Thymus (tissue), 14 donors: ENCODE measurements at places on chromosomes 1 and 21.

GRCh38 chr1:7538033-7538432, 233.1 kb upstream of the VAMP3 start:
- no peak for DNase-seq

GRCh38 chr1:10495475-10495817, 20.7 kb downstream of the PEX14 start:
- no peak for DNase-seq

- no peak for DNase-seq
Measured at GRCh38 chr1:242093116-242093515, 94.2 kb upstream of the MAP1LC3C start.

- no peak for DNase-seq
Measured at GRCh38 chr1:113615425-113615824, 143.9 kb downstream of the PHTF1 start.

- no peak for DNase-seq
Measured at GRCh38 chr1:24483441-24483840, 19.2 kb upstream of the RCAN3 start.

GRCh38 chr1:248702714-248703113, at the start of gene OR14I1:
Gene OR14I1, minus strand, starts transcription at chr1:248702766.
- no peak for DNase-seq

DNA sequence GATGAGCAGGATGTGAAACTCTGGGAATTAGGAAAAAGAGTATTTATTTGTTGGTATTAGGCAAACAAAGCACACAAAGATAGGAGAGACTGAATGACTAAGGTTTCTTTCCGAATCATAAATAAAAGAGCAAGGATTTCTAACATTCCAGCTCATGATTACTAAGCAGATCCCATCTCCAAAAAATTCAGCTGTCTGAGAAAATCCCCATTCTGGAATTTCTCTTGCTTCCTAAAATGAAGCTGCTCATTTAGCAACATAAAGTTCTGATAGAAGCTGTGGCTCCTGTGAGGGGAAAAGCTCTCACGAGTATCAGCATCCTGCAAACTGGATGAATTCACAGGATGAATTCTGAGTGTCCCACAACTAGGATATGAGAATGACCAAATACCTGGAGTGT, 6.7 kb upstream of the SH2D5 start:
- no peak for DNase-seq

DNA sequence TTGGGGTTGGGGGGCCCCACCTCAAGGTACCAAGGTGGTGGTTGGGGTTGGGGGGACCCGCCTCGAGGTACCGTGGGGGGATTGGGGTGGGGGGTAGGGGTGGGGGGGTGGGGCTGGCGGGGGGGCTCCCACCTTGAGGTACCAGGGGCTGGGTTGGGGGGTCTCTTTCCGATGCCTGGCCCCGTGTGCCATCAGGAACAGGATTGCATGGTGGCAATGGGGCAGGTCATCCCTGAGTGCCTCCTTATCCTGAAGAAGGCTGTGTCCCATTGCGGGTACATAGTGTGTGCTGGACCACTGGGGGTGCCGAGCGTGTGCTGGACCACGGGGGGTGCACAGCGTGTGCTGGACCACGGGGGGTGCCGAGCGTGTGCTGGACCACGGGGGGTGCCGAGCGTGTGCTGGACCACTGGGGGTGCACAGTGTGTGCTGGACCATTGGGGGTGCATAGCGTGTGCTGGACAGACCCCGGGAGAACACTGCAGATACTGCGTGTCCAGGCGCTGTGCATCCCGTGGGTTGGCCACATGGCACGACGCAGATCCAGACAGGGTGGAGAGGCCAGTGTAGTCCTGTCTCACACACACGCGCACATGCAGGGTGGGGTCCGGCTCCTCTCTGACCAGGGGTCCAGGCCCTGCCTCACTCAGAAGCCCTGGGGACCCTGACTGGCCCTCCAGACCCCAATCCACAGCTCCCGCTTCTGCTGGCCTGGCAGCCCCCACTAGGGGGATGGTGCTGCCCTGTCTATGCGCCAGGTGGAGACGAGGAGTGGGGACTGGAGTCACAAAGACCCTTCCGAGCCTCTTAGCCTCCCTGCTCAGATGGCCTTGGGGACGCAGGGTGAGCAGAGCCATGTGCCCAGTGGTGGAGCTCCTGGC, 4.2 kb downstream of the SCNN1D start:
- DNase-seq = no peak

DNA sequence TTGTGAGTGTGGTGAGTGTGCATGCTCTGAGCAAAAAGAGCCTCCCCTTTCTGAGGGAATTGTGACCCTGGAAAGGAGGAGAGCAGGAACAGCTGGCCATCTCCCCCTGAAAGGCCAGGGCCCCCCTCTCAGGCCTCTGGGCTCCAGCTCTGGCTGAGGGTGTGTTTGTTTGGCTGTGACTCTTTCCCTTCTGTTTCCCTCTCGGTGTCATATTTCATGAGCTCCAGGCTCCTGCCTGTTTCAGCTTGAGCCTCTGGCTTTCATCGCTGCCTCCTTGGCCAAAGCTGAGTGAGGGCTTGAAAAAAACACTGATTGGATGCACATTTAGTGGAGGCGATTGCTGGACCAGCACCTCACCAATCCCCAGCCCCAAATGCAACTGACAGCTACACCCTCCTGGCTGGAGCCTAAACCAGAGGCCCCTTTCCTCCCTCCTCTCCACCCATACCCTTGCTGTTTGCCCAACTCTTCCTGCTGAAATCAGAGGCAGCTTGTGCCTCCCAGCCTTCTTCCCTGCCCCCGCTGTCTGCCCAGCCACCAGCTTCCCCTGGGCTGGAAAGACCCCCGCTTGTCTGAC, 64.1 kb downstream of the DDR2 start:
- DNase-seq = peak; percentile 32

DNA sequence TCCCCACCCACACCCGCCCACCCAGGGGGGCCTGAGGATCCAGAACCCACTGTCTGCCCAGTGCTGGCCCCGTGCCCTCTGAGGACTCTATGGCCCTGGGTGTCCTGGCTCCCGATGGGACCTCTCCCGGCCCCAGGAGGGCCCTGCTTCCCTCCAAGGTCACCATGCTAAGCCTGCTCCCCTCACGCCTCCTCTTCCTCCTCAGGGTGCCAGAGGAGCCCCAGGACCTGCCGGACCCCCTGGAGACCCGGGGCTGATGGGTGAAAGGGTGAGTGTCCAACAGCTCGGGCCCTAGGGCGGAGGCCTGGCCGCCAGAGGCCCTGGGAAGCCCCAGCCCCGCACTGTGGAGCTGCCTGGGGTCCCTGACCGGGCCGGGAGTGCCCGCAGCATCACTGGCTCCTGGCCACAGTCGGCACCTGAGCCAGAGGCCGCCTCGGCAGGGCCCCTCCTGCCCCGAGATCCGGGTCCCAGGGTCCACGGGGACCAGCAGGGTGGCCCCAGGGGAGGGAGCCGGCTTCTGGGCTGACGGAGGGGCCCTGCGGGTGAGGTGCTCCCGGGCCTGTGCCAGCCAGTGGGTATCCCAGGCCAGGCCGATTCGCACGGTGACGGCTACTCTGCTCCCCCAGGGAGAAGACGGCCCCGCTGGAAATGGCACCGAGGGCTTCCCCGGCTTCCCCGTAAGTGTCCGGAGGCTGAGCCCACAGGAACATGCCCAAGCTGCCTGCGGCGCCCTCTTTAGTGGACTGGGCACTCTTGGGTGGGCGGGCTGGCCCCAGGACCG, 16.1 kb downstream of the COL6A1 start:
- no peak for DNase-seq

DNA sequence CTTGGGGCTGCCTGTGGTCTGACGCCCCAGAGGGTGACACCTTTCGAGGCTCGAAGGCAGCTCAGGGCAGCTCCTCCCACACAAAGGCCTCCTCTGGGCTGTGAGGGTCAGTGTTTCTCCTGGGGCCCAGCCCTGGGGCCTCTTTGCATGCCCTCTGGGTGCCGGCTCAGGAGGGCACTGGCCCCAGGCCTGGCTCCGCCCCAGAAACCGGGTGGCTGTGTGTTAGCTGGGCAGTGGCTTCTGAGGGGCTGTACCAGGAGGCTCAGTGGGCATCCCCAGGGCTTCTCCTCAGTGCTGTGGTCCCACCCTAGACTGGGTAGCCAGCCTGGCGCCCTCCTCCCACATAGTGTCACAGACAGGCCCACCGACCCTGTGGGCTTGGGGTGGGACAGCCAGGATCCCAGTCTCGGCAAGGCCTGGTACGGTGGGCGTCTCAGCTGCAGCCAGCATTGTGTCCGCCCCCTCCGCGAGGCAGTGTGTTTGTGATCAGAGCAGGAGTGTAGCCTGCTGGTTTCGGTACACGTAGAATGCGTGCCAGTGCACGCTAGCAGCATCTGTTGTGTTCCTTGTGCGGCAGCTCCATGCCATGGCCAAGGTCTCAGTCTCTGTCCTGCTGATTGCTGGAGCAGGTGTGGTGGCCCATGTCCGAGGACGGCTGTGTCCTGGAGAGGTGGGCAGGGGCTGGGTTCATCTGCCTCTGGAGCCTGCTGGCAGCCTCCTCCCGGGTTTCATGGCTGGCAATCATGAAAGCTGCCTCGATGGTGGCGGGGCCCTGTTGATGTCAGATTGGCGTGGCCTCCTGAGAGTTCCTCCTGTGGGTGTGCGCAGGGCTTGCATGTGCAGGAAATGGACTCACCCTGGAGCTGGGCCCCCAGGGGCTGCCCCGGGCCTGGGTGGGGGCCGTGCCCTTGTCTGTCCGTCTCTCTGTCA, 28.0 kb downstream of the RRP1 start:
- DNase-seq = no peak

DNA sequence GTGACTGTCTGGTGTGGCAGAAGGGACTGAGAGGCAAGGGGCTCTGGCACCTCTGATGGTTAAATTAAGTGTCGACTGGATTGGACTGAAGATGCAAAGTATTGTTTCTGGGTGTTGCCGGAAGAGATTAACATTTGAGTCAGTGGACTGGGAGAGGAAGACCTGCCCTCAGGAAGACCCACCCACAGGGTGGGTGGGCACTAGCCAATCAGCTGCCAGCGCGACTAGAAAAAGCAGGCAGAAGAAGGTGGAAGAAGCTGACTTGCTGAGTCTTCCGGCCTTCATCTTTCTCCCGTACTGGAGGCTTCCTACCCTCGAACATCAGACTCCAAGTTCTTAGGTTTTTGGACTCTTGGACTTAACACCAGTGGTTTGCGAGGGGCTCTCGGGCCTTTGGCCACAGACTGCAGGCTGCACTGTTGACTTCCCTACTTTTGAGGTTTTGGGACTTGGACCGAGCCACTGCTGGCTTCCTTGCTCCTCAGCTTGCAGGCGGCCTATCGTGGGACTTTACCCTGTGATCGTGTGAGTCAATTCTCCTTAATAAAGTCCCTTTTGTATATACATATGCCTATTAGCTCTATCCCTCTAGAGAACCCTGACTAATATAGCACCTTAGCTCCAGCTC, 79.6 kb downstream of the KAZN start:
- DNase-seq = no peak

GRCh38 chr1:164801791-164802502, 243.0 kb downstream of the PBX1 start:
- DNase-seq = no peak

- no peak for DNase-seq
Measured at GRCh38 chr1:101259744-101260148, 22.9 kb downstream of the S1PR1 start.

DNA sequence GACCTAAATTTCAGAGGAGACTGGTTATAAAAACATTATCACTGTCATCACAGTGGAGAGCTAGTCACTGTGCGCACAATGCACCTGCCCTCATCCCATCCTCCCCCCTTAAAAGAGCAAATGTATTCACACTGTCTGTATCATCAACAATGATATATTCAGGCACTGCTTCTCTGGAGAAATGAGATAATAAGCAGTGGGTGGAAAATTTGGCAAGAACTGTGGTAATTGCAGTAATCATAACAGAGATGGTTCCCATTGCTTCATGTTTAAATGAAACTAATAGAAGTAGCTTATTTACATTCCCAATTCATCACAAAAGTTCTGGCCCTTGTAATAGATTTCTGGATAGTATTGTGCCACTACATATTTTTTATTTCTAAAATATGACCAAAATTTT, 867.4 kb upstream of the ADGRL2 start:
- DNase-seq = no peak

- no peak for DNase-seq
Measured at GRCh38 chr1:77888081-77888780, at the start of gene NEXN. Gene NEXN, plus strand, starts transcription at chr1:77888624. Its CDS starts 27,483 bp downstream, at chr1:77916107.

- DNase-seq = no peak
Measured at GRCh38 chr1:18112611-18113010, 5.0 kb downstream of the IGSF21 start.

GRCh38 chr1:47635597-47635996, 197.8 kb downstream of the FOXD2 start:
- DNase-seq = no peak

DNA sequence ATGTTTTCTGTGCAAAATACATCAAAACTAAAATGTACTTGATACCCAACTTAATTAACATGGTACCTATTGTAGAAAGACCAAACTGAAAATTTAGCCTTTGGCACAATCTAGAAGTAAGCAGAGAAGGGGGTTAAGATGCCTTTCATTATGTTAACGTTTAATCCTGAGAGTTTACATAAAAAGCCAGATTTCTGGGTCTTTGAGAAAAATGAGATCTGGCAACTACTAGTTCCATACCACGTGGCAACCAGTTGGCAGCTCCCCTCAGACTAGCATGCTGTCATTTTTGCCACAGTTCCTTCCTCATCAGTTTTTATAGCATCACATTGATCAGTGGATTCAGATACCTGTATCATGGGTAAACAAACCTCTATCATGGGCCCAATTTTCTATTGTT, 1.5 kb downstream of the RO60 start:
- no peak for DNase-seq

DNA sequence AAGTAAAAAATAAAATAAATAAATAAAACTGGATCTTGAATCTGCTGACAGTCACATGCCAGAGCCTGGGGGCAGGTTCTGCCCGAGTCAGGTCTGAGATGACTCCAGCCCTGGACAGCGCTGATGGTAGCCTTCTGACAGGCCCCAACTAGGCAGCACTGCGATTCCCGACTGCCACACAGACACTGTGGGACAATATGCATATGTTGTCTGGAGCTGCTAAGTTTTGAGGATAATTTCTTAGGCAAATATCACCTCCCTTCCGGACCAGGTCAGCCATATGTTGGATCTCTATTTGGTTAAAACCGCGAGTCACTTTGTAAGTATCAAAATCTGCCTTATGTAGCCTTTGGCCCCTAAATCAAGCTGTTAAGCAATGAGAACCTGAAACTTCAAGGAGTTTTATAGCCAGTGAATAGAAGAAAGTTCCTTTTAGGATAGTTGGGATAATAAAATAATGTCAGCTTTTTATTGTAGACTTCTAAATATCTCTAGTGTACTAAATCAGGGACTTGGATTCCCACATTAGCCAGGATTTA, 20.8 kb upstream of the TRIM17 start:
- no peak for DNase-seq

DNA sequence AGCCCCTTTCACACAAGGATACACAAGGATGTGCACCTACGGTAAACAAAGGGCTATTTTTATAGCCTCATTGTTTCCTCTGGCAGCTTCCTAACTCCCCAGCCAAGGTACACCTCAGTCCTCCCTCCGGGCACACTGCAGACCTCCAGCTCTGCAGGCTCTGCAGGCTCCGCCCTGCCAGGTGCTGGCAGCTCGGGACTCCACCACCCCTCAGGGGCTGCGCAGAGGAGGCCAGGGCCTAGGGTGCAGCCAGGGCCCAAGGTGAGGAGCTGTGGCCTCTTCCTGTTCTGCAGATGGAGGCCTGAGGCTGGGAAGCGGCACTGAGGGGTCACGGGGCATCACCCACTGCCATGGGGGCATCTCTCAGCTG, 19.8 kb upstream of the CLSTN1 start:
- no peak for DNase-seq
